ENCODE measurements at places on chromosomes 16 and 17.
A peak's percentile ranks its signal among the peaks of the same experiment; 100 is the strongest.

DNA sequence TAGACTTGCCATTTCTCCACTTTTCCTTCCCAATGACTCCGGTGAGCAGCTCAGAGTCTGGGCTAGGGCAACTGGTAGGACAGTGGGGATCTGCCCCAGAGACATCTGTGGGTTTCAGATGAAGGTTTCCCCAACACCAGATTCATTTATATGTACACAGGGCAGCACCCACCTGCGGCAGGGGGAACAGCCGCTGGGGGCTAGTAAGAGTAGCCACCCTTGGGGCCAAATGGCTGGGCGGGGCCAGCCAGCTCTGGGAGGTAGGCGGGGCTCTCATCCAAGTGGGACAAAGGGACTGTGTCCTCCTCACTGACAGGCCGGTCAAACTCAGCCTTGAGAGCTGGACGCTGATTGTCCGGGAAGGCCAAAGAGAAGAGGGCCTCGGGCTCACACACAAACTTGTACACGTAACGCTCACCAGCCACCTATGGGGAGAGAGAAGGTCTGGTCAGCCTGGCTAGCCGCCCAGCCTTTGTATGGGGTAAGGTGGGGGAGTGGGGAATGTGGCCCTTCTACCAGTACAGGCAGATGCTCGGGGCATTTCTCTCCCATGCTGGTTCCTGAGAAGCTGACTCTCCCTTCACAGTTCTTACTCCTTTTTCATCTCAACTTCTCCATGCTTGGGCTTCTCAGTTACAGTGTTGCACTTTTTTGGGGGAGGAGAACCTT is 17.7 kb downstream of the ETV4 start:
- no peak for DNase-seq

- no peak for DNase-seq
These were observed at the start of gene CNTNAP4 for GRCh38 chr16:76276745-76277438. CNTNAP4 (plus strand) TSS chr16:76277401; CDS start chr16:76277663, 262 bp downstream.

DNA sequence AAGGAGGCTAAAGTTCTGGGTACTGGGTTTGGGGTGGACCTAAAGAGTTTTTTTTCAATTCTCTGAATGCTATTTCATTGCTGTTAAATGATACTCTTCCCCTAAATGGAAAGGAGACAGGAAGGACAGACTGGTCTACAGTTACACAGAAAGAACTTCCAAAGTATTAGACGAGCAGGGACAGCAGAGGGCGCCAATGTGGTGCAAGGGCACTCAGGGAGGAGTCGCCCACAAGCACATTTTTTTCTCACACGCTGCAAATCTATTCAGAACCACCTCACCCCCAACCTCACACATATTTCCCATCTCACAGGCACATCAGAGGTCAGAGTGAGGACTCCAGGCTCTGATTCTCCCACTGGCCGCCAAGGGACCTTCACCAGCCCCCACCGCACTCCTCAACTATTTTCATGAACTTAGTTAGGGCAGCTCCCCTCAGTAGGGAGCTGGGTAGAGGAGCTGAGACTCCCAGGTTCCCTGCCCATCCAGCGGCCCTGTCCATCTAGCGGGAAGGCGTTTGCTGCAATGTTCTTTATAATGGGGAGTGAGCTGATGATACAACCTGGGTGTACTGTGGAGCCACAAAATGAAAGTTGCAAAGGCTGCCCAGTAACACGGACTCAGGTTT is 6.8 kb upstream of the CA4 start:
- DNase-seq: peak; percentile 86

DNA sequence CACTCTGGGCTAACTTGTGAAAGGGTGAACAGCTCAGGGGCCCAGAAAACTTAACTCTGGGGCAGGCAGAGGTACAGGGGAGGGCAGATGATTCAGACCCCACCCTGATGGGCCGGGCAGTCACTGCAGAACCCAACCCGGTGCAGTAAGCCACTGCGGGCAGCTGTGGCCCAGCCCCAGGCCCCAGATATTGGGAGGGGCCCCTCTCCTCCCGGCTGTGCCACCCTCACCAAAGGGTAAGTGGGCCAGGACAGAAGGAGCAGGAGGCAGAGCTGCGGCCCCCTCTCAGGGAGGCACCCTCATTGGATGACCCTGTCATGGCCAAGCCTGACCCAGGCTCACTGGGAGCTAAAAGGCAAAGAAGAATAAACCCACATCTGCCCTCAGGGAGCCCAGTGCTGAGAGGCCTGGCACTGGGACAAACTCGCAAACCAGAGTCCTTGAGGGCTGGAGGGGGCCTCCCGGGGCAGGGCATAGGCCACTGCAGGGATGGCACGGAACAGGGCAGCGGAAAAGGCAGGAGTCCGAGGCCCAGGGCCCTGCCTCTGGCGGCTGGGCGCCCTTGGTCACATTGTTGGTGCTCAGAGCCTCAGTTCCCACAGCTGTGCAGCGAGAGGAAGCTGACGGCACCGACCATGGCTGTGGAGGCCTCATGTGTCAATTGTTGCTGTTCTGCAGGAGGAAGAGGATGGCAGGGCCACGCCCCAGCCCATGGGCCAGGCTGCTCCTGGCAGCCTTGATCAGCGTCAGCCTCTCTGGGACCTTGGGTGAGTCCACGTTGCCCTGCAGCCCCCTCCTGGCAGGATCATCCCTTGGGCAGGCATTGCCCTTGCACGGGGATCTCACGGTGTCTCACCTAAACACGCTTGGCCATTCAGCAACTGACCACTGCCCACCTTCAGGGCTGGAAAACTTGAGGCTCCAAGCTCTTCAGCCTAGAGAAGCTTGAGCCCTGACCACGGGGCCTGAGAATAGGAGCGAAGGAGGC is 3.1 kb downstream of the ITGB4 start:
- DNase-seq: no peak

GRCh38 chr17:27379888-27380533 is 76.2 kb upstream of the KSR1 start:
- DNase-seq: no peak

DNA sequence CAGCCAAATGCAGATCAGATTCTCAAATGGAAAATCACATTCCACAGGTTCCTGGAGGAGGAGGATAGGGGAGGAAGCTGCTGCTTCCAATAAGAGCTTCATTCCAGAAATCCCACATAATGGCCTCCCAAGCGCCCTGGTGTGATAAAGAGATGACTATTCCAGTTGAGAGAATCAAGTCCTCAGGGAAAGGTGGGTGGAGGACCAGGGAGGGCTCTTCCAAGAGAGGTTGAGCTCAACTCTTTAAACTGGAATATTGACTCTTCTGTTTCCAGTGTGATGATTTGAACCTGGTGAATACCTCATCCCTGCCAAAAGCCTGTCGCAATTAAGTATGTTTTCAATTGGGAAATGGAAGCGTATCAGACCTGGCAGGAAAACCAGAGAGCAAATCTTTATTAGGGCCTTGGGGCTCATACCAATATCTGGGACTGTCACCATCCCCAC is 81.4 kb upstream of the DYNLRB2 start:
- DNase-seq: no peak

GRCh38 chr16:73385696-73386095 is 337.8 kb upstream of the ZFHX3 start:
- no peak for DNase-seq

GRCh38 chr16:19223235-19224170 is 55.5 kb downstream of the SYT17 start:
- peak; percentile 52 for DNase-seq

GRCh38 chr17:3004150-3004801 is 59.1 kb downstream of the OR1D5 start:
- peak; percentile 65 for DNase-seq
